NT2/D1 (cell line): ENCODE measurements at places on chromosomes 16 and 17.

DNA sequence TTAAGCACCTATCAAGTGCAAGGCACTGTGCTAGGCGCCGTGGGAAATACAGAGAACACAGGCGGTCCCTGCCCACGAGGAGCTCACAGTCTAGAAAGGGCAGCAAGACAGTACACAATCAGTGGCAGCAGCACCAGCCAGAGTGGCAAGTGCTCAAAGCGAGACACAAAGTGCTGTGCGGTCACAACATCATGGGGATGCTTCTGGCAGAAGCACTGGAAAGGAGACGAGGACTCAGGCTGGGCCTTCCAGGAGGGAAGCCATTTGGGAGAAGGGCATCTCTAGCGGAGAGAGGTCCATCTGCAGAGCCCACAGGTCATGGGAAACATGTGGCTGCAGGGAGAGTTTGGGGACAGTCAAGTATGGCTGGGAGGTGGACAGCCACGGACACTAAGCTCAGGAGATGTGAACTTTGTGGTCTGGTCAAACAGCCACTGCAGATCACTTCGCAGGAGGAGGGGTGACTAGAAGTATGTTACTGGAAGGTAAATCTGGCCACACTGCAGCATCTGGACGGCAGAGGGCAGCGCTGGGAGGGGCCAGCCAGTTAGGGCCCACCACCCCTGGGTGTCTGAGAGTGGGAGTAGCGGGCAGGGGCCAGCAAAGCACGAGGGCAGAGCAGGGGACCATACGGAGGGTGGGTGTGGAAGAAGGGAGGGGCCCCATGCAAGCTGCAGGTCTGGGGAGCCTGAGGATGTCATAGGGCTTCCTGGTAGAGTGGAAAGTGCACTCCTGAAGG lies 71.1 kb downstream of the N4BP1 start:
- no peak for DNase-seq

- DNase-seq = no peak
These were observed 1.5 kb upstream of the CMIP start for GRCh38 chr16:81442916-81443687.

GRCh38 chr17:73069164-73069770 lies 23.2 kb downstream of the SLC39A11 start:
- DNase-seq = no peak

DNA sequence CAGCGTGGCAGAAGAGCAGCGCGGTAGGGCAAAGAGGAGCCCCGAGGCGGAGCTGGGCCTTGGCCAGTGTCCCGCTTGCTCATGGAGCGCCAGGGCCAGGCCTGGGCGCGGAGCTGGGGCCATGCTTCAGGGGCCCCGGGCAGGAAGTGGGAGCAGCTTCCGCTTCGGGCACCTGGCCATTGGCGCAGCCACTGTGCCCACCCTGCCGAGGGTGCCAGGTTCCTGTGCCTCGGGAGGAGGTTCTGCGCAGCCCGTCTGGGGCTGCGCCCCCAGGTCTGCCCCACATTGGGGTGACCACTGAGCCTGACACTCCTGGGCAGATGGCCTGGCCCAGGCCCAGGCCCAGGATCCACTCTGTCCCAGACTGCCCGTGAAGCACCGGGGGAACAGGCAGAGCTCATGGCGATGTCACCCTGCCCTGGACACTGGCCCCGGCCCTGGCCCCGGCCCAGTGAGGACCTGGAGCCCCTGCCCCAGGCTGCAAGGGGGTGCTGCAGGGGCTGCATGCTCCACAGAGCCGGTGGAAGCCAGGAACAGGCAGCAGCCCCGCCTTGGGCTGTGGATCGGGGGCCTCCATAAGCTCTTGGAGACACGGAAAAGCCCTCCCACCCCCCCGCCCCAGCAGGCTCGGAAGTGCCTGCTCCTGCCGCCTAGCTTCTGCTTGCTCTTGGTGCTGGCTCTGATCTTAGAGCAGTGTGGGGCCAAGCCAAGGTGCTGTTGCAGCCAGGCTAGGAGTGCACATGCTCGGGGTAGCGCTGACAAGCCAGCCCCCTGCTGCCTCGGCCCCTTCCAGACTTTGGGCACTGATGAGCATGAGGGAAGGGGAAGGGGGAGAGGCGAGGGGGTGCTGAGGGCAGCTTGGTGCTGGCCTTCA lies 35.9 kb upstream of the FOXJ1 start:
- DNase-seq = no peak

DNA sequence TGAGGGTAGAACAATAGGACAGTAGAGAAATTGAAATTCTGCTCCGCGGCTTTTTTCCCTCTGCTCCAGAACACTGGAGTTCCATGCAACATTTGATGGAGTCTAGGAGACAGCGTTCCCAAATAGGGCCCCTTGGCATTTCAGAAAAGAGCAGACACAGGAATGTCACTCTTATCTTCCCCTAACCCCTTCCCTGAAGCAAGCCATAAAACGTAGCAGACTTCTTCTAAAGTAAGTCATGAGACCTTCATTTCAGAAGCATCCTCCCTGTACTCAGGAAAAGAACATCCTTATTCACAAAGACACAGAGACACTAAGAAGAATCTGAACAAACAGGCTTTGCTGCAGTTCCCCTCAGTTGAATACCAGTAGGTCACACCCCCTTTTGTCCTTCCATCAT lies 296.1 kb upstream of the SOX9 start:
- no peak for DNase-seq

DNA sequence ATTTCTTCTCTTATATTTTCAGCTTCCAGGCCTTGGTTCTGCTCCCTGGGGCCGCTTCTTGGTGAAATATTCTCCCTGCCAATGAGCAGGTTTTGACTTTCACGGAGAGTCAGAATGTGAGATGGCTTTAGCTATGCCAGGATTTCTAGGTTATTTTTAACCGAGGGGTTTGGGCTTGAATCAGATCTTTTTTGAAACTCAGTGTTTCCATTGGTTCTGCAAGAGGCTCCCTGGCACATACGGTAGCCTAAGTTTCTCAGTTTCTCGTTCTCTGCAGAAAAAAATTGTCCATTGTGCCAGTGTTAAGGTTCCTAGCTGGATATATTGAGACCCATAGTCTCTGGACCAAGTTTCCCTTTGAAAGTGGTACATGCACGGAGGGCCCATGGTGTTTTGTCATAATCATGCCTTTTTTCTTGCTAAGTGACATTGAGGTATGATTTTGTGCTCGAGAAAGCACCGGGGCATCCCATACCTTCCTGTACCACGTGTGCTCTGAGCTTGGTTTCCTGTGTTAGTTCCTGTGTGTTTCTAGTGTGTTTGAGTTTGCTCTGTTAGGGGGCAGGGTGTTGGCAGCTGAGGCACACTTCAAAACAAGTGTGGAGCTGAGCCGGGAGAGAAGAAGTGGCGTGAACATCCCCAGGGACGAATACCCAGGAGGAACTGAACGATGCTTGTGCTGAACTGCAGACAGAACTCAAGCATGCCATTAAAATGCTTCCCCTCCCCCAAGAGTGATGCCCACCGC lies 127.2 kb downstream of the HS3ST3B1 start:
- DNase-seq = no peak

GRCh38 chr16:9311303-9311954 lies 220.0 kb downstream of the HAPSTR1 start:
- DNase-seq = peak; percentile 81

DNA sequence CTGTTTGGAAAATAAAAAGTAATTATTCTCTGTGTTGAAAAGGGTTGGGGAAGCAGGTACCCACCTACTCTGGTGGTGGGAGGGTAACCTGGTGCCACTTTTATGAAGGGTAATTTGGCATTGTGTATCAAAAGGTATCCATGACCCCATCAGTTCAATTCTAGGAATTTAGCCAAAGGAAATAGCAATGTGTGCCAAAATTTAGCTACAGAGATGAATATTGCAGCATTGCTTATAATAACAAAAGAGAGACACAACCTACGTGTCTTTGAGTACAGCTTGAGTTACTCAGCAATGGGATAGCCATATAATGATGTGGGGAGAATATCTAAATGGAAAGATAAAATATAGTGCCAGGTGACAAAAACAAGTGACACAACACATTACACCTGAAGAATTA lies 170.7 kb downstream of the NTN1 start:
- no peak for DNase-seq

DNA sequence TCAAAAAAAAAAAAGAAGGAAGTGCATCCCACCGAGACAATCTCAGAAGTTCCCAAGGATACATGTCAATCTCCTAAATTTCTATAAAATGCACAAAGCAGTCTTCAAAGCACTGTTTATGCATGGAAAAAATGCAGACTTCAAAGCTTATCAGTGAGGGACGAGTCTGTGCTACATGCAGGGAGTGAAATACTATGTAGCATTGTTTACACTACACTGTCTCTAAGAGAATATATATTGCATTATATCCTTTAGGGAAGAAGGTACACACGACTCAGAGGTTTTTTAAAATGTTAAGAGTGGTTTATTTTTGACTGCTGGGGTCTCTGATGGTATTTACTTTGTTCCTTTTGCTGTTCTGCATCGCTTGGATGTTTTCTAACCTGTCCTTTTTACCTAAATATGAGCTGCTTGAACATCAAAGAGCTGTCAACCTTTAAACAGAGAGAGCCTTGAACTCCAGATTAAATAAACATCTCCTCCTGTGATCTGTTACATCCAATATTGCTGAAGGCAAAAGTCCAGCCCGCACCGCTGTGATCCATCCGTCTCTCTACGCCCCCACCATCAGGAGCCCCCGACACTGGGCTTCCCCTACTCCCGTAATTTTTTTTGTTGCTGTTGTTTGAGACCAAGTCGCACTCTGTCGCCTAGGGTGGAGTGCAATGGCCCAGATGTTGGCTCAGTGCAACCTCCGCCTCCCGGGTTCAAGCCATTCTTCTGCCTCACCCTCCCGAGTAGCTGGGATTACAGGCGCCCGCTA lies 1.4 kb downstream of the FBXO31 start:
- DNase-seq = no peak

- DNase-seq = no peak
These were observed 313.1 kb upstream of the TNRC6C start for GRCh38 chr17:77645072-77646045.

DNA sequence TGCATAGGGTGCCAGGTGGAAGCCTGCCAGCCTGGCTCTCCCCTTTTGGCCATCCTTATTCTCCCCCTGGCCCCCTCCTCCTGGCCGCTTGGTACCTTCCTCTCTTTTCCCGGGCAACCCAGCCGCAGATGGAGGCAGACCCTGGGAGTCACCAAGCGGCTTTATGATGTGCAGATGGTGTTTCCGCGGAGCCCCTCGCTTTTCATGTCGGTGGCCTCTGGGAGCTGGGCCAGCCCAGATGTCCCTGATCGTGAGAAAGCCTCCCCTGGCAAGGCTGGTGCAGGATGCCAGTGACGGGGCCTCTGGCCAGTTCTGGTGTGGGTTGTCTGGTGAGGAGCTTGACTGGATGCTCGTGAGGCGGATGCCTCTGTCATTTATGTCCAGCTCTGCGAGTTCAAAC lies 18.0 kb upstream of the BRD7 start:
- no peak for DNase-seq

- DNase-seq = no peak
These were observed 6.1 kb upstream of the OSGIN1 start for GRCh38 chr16:83946781-83947566.

- no peak for DNase-seq
These were observed 32.6 kb upstream of the KIFC3 start for GRCh38 chr16:57834936-57835335.

DNA sequence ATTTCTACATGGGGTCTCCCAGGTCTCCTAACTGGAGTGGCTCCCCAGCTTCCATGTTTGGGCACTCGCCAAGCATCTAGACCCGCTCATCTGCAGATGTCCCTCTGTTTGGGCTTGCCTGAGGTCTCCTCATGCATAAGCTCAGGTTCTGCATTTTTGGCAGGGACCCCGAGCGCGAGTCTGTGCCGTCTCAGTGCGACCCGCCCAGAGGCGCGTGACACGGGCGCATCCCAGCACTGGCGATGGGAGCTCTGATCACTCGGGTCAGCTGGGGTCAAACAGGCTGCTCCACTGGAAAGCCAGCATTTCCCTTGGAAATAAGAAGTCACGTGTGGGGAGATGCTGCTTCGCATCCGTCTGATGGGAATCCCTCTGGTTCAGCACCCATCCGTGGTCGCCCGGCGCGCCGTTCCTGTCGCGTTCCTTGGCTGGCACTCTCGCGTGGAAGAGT lies 56.9 kb upstream of the FASN start:
- no peak for DNase-seq

DNA sequence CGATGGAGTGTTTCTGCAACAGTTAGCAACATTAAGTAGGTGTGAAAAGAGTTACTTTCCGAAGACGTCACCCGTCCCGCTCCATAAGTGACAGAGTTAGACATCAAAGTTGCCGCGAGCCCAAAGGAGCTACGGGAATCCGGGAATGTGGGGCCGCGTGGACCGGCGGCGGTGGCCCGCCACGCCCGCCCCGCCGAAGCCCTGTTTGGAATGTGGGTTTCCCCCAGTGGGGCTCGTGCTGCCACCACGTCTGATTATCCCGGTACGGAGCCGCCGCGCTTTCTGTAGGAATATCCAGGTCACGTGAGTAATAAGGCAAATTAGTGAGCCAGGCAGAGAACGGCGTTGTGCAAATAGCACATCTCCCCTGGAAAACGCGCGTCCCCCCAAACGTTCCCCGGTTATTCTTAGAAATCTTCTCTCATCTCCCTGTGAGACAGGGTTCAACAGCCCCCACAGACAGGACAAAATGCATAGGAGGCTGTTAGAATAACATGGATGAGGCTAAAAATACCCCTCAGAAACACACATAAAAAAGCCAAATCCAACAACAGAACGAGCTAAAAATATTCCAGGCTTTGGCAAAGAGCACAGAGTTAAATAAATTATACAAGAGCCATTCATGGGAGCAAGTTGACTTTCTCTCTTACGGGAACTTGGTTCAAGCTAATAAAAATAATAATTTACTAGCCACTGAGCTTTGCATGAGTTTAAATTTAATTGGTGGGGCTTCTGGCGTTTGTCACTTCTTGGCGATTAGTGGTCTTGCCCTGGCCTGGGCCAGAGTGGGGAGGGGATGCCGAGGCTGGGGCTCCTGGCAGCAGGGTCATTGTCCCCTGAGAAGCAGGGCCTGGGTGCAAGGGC lies 8.6 kb downstream of the BAHCC1 start:
- no peak for DNase-seq

DNA sequence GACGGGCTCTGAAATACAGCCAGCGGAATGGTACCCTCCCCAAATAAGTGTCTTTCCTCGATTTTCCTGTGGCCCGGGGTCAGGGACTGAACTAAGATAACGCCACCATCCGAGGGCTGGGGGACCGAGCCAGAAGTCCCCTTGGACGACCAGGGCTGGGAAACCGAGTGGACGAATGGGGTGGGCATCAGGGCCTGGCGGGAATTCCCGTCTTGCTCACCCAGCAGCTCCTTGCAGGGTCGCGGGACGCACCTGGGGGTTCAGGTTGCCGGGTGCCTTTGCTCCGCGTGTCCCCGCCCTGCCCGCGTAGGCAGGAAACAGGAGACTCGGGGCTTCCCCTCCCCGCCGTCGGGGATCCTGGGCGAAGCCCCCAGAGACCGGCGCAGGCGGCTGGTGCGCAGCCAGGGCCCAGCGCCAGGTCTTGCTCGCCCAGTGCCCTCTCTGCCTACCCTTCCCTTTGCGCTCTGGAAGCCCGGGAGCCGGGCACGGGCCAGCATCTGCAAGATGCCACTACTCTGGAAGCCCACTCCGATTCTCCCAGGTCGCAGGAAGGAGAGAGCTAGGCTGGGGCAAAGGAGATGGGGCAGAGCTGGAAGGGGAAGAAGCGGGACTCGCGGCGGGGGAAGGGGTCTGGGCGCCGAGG lies 665 bp upstream of the GRIN2C start:
- no peak for DNase-seq
